ENCODE measurements at places on chromosomes 7 and 10.

DNA sequence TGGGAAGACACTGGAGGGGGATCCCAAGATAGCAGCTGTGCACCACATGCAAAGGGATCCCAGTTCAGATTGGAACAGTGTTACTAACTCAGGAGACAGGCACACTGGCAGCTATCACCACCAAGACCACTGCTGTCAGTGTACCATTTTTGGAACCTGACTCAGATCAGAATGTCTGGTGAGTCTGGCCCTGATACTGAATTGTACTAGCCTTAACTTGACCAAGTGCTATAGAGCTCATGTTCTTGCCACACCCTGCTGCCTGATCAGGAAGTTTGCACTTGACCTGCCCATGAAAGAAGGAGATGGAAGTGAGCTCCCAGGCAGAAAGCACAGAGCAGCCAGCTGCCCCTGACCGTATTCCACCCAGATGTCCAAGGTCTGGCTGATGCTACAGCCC lies 4.8 kb upstream of the PRRT4 start:
- DNase-seq = no peak

DNA sequence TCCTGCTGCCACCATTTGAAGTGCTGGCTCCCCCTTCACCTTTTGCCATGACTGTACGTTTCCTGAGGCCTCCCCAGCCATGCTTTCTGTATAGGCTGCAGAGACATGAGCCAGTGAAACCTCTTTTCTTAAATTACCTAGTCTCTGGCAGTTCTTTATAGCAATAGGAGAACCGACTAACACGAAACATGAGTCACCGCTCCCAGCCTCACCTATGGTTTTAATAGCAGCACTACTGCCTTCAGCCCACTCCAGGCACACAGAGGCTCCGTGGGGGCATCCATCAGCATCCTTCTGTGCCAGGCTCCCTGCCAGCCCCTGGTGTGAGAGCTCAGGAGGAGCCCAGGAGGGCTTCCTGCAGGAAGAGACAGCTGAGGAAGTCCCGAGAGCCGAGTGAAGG lies 5.5 kb upstream of the ZNF316 start:
- no peak for DNase-seq

DNA sequence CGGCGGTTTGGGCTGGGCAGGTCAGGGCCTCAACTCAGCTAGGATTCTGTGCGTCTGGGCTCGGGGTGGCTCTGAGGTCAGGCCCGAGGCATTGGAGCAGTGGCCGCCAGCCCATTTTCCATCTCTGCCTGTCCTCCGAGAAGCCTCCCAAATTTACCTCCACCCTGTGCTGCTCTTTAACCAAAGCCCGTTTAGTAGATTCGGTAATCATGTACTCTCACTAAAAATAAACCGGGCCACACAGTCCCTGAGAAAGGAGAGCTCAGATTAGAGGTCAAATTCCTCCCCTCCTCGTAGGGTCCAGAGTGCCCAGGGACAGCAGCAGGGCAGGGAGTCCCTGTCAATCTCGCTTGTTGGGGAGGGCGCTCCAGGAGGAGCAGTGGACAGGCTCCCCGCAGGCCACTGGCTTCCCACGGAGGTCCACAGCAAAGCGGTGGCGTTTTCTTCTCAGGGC lies 88.7 kb upstream of the CHST15 start:
- no peak for DNase-seq

DNA sequence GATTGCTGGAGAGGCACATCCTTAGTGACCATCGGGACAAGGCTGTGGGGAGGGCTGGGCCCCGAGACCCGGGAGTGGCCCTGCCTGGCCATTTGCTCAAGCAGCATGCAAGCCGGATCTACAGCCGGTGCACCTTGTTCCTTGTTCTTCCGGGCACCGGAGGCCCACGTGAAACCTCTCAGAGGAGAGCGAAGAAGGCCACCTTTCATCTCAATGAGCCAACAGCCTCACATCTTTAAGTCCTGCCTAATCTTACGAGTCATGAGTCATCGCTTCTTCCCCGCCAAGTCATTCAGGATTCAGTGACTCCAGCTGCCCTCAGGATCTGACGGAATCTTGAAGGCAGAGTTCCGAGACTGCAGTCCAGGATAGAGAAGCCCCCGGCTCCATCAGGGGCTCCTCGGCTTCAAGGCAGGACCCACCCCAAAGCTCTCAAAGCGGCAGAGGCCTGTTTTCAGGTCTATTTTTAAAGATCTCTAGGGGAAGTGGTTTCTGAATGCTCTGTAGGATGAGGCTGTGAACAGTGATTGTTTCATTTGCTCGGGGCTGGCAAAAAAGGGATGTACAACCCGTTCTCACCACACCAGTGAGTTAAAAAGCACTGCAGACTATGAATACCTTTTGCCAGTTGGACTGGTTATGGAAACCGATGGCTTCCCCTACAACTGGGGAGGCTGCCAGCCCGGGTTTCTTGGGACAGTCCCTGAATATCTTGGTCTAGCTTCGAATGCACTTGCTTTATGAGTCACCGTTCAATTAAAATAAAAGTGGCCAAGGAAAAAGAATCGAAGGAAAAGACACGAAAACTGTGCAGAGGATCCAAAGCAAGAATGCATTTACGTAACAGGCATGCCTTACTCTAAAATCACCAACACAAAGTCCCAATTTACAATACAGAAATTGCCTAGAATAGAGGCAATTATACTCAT lies 57.2 kb upstream of the ECHDC3 start:
- peak; percentile 71 for DNase-seq

DNA sequence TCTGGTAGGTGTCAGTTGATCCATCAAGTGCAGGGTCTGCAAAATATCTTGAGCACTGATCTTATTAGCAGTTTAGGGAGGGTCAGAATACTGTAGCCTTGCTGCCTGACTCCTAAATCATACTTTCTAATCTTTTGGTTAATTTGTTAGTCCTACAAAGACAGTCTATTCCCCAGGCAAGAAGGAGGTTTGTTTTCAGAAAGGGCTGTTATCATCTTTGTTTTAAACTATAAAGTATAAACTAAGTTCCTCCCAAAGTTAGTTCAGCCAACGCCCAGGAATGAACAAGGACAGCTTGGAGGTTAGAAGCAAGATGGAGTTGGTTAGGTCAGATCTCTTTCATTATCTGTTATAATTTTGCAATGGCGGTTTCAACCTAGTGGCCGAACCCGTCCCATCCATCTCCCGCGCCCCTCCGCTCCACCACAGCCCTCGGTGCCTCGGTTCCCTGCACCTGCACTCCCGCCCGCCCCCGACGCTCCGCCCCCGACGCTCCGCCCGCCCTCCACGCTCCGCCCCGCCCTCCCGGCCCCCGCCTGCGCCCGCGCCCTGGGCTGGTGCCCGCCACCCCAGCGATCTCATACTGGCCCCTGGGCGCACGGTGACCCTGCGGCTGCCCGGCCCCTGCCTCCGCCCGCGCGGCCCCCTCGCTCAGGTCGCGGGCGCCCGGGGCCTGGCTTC lies at the start of gene ADCK2:
Gene ADCK2, plus strand, starts transcription at position 564 of the 681 bp plus-strand sequence. CDS start 386 bp downstream, outside the sequence.
- DNase-seq = peak; percentile 76
